Stimulated activated CD8-positive, alpha-beta memory T cell treated with anti-CD3 and anti-CD28 coated beads, Interleukin-7, amount 100 ng/mL, for 1 hour (primary cell): ENCODE measurements at places on chromosomes 6 and 20.

GRCh38 chr20:44354979-44355497 is 461 bp upstream of the HNF4A start:
- no peak for DNase-seq

DNA sequence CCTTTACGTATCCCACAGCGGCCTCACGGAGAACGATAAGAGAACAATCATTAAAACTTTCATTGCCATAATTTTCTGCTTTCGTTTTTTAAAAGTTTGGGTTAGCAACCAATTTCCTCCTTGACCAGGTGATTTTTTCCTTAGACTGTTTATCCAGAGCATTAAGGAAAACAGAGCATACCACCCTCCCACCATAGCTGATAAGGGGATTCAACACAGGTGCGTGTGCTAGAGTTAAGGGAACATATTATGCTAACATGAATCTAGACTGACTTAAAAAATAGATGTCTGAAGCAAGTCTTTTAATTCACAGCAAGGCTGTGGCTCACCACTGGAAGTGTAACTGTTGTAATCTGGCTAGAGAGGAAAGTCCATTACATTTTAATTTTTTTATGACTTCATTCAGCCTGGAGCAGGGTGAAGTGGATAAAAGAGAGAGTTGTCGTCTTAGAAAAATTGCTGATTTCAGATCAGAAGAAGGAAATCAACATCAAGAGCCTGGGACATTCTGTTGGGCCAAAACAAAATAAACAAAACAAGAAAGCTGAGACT is 5.5 kb upstream of the SLC22A2 start:
- no peak for DNase-seq

GRCh38 chr6:108323710-108324466 is 29.0 kb downstream of the AFG1L start:
- no peak for DNase-seq

DNA sequence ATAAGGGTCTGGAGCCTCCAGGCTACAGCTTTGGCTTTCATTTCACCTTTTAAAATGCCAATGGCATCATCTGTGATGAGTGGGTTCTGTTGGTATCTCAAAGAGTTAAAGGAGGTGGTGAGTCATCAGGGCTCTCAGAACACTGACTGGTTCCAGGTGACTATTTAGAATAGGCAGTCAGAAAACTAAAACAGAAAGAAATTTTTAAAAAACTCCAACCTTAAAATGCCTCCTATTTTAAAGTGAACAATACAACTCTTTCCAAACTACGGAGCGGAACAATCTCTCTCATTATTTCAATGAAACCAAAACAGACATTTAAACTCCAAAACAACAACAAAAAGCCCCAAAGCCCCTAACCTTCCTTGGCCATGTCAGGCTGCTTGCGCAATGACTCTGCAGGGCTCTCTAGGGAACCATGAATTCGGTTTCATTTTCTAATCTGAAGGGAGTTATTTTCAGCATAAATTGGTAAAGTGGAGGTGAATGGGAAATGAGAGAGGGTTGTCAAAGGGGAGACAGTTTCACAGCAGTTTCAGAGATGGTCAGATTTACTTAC is 194.9 kb downstream of the KIF6 start:
- no peak for DNase-seq

GRCh38 chr6:62805431-62805830 is 405.8 kb upstream of the FKBP1C start:
- no peak for DNase-seq

DNA sequence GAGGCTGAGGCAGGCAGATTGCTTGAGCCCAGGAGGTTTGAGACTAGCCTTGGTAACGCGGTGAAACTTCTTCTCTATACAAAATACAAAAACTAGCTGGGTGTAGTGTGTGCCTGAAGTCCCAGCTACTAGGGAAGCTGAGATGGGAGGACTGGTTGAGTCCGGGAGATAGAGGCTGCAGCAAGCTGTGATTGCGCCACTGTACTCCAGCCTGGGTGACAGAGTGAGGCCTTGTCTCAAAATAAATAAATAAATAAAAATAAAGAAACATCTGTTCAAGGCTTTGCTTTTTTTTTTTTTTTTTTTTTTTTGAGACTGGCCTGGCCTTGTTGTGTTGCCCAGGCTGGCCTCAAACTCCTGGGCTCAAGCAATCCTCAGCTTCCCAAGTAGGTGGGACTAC is 23.7 kb upstream of the SLC23A2 start:
- no peak for DNase-seq

- DNase-seq: no peak
Measured at GRCh38 chr6:29419516-29419915, 4.8 kb downstream of the OR12D1 start.

DNA sequence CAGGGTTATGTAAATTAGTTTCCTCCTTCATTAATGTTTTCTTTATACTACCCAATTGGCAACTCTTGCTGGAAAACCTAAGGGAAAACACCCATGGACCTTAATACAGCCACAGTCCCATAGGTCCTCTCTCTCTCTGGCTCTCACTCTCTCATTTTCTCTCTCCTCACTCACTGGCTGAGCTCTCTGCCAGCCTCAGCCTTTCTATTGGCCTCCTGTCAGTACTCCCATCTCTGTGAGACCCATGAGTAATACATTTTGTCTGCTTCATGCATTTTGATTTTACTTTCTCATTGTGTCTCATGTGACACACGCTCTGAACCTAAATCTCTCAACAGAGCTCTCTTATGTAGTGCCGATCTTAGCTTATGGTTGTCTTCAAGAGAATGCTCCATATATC is 907.5 kb downstream of the C6orf118 start:
- no peak for DNase-seq

- DNase-seq: no peak
Measured at GRCh38 chr6:76381612-76382011, 309.1 kb upstream of the IMPG1 start.
